ENCODE measurements at places on chromosomes 12 and 14.

- DNase-seq: no peak
These were observed 180.3 kb downstream of the HELB start for GRCh38 chr12:66482351-66483203.

DNA sequence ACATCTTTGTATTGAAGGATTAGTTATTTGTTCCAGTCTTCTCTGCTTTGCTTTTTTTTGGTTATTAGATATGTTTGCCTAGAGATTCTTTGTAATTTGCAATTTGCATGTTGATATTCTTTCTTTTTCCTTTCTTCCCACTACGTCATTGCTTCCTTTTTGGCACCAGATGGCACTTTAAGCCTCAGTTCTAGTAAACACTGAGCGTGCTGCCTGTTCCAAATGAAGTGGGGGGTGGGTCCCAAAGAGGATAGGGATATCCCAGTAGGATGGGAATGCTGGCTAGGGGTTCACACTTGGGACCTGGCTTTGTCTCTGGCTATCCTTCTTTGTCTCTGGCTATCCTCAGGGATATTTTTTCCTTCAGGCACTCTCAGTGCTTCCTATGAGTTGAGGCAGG, 17.0 kb downstream of the EAPP start:
- no peak for DNase-seq

DNA sequence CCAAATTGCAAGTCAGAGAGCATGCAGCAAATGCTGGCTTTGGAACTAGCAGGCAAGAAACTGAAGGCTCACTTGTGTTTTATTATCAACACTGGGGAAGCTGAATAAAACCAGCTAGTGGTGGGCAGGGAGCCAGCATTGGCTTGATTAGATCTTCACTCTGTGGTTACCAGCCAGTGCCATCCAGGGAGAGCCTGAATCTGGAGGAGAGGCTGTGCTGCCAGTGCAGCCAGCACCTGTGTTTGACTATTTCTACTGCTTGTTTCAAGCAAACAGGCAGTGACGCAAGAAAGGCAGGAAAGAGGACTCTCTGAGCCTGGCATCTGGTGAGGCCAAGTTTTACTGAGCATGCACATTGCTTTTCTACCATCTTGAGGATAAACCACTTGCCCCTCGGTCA, 247.0 kb downstream of the PHLDA1 start:
- no peak for DNase-seq

GRCh38 chr12:75414671-75415070, 23.8 kb downstream of the GLIPR1L2 start:
- DNase-seq: no peak

GRCh38 chr14:95303552-95303951, 16.2 kb downstream of the CLMN start:
- no peak for DNase-seq

- no peak for DNase-seq
These were observed 33.1 kb downstream of the MAPK1IP1L start for GRCh38 chr14:55084401-55085059.

DNA sequence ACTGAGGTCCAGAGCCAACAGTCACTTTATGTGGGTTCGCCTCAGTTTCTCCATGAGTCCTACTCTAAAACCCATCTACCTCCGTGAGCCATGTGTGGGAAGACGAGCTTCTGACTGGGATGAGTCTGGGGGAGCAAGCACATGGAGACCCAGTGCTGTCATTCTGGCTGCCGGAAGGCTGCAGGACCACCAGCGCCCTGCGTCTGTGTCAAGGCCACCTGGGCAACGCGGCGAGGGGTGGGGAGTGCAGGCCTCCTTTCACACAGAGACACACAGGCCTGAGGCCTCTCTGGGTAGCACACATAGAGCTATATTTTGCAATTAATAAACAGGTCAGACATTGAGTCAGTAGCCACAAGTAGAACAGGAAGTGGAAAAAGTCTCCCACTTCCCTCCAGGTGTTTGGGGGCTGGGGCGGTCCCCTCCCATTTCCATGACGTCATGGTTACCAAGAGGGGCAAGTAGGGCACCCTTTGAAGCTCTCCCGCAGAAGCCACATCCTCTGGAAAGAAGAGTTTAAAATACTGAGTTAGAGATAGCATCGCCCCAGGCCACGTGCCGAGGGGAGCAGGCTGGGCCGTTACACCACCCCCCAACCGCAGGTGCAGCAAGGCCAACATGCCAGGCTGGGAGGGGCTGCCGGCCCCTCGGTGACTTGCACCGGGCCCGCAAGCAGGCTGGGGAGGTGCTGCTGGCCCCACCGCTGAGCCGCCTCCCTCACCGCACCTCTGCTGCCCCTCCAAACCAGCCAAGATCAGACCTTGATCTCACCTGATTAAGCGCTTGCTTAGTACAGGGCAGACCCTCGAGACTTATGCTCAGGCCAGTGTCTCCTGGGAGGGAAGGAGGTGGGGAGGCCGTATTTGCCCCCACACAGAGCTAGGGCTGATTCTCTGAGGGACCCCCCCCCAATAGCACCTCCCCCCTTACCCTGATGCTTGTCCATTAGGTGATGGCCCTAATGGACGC, 32.7 kb downstream of the DAD1 start:
- peak; percentile 98 for DNase-seq

DNA sequence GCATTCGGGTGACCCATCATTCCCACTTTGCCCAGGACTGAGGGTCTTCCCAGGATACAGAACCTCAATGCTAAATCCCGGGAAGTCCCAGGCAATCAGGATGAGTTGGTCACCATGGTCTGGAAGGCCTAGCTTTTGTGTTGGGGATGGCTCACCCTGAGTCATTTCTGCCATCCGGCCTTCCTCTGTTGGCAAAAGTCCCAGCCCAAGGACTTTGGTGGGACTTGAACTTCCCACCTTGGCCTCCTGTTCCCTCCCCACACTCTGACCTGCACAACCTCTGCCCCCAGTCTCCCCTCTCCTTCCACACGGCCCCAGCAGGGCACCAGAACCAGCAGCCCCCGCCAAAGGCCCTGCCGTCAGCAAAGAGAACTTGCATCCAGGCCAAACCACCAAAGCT, 24.6 kb upstream of the NCOR2 start:
- DNase-seq: no peak

- no peak for DNase-seq
These were observed 13.2 kb downstream of the ADIPOR2 start for GRCh38 chr12:1703771-1704722.

DNA sequence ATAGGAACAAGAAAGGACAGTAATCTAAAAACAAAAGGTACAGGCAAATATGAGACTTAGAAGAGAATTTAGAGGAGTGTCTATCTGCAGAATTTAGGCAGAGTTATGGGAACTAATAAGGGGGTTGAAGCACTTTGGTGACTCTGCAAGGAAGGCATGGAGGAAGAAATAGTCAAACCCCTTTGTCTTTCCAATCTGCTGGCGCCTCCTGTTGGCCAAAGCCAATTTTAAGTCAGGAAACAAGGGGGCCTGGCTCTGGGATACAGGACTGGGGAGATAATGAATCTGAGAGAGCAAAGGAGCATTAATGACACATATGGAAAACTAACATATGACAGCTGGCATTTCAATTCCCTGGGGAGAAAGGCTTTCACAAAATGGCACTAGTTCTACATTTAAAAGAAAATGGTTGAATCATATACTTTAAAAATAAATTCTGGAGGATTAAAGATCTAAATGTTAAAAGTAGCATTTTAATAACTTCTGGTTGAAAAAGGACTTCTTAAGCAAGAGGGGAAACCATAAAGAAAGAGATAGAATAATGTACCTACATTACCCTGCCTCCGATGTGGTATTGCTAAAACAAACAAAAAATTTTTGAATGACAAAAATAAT, 48.5 kb upstream of the CSRP2 start:
- DNase-seq: no peak

DNA sequence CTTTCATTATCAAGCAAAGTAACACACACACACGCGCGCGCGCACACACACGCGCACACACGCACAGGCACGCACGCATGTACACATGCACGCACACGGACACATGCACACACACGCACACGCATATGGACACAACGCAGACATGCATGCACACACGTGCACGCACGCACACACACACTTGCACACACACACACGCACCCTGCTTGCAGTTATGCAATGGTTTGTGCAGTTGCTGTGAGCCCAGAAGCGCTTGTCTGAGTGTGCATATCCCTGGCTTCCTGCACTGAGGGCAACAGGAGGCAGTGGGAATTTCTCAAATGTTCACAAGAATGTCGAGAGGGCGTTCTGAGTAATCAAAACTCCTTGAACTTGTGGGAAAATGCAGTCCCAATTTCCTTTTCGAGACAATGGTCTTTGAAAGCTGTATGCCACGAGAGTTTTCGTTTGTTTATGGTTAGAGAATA, 41.6 kb downstream of the NFKBIA start:
- no peak for DNase-seq

DNA sequence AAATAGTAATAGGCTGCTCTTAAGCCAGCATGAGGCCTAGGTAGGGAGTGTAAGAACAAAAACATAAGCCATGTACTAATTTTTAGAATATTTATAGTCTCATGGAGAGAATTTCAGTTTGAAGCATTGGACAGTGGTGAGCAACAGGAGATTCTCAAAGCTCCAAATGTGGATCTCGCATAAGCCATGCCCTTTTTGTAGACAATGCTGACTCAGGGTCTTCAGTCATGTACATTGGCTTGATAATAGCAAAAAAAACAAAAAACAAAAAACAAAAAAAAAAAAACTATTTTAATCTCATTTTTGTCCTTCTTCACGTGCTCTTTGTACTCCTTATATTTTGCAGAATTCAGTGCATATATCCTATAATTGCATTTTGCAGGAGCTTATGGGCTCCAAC, 402.9 kb downstream of the TMTC2 start:
- DNase-seq: no peak

DNA sequence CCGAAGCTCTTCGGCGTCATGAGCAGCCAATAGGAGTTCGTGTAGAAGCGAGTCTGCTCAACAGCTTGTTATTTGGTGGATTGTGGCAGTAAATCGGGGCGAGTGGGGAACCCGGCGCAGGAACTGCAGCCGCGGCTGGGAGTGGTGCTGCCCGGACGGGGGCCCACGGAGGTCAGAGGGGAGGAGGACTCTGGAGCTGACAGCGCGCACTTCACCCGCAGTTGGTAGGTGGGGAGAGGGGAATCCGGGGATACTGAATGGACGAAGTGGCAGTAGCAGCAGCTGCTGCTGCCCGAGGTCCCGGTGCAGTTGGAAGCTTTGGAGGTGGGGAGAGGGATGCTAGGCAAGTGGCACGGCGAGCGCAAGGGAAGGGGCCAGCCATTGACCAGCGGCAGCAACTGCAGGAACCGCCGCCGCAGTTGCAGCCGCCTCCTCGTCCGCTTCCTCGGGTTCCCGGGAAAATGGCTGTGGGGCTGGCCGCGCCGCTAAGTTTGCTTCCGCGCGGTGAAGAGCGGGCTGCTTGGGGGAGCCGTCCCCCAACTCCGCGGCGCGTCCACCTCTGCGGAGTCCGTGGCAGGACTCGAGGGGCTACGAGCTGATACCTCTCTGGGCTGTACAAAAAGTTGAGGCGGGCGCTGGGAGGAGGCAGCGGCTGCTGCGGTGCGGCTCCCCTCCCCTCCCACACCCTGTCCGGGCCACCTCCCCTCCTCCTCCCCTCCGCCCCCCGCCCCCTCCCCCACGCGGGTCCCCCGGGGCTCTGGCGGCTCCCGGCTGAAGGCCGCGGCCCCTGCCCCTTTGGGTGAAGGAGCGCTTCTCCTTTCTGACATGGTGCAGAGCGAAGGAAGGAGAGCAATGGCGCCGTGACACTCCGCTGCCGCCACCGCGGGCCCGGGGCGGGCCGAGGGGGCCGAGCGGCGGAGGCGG, at the start of gene ARID4A:
ARID4A (plus strand) TSS at position 79 of the 924 bp plus-strand sequence. CDS start 1,300 bp downstream, outside the sequence.
- peak; percentile 73 for DNase-seq

DNA sequence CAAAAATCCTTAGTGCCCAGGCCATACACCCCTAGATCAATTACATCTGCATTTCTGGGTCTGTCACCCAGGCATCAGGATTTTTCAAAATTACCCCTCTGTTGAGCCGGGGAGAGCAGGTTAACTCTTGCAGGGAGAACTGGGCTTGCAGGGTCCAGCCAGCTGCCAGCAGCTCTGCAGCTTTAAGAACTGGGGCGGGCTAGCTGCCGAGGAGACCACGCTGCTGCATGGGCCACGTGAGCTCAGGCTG, at the start of gene DGLUCY:
DGLUCY (plus strand) TSS at position 245 of the 250 bp plus-strand sequence. CDS start 46,222 bp downstream, outside the sequence.
- DNase-seq: peak; percentile 37

GRCh38 chr12:21476949-21477348, 24.5 kb downstream of the RECQL start:
- no peak for DNase-seq

GRCh38 chr12:117339104-117339503, 22.3 kb downstream of the NOS1 start:
- no peak for DNase-seq

- DNase-seq: no peak
These were observed 55.6 kb downstream of the TRMT5 start for GRCh38 chr14:60925286-60925685.

- no peak for DNase-seq
These were observed 336.8 kb downstream of the LRIG3 start for GRCh38 chr12:58583529-58583928.

DNA sequence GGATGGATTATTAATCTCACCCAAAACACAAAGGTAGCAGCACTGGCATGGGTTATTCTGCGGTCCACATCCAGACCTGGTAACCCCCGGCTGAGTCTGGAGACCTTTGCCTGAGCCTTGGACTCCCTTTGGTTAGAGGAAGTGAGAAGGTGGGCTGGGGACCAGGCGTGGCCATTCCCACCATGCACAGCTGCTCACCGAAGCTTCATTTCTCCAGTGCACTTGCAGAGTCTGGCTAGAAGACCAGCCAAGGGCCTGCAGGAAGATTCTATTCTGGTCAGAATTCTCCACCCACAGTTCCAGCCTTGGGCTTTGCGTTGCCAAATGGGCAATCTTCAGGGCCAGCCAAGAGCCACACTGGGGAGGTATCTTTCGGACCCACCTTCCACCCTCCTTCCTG, 73.0 kb downstream of the LGMN start:
- no peak for DNase-seq

- no peak for DNase-seq
These were observed 4.4 kb downstream of the MSRB3 start for GRCh38 chr12:65282840-65283239.

DNA sequence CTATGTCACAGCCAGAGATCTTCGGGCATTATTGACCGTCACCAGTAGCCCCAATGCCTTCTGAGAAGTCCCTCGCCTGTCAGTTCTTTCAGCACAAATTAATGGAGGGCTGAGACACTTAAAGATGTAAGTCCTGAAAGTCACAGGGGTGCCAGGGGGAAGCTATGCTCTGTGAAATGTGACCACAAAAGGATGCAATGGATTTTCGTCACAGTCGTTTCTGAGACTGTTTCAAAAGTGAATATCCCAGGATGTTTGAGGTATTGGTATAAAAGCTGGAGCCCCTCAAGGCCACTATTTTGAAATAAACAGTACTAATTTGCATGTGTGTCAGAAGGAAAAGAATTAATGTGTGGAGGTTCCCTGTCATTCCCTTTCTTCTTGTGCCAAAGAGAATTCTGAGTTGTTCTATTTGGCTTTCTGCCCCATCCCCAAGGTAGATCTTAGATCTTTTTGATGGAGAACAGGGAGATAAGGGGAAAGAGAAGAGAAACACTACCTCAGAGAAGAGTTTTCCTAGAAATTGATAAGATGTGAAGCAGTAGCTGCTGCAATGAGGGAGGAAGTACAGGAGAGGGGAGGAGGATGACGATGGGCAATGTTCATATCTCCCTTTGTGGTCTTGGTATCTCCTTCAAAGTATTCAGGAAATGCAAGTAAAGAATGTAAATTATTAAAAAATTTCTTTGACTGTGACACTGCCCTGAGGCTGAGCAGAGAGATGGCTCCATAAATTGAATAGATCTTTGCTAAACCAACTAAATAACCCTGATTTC, 101.8 kb upstream of the NAP1L1 start:
- DNase-seq: no peak

GRCh38 chr12:93122569-93123091, 193.5 kb upstream of the EEA1 start:
- no peak for DNase-seq

Data from T-cell (primary cell).